T1000 (cell line): ENCODE measurements at places on chromosomes 7 and 10.

DNA sequence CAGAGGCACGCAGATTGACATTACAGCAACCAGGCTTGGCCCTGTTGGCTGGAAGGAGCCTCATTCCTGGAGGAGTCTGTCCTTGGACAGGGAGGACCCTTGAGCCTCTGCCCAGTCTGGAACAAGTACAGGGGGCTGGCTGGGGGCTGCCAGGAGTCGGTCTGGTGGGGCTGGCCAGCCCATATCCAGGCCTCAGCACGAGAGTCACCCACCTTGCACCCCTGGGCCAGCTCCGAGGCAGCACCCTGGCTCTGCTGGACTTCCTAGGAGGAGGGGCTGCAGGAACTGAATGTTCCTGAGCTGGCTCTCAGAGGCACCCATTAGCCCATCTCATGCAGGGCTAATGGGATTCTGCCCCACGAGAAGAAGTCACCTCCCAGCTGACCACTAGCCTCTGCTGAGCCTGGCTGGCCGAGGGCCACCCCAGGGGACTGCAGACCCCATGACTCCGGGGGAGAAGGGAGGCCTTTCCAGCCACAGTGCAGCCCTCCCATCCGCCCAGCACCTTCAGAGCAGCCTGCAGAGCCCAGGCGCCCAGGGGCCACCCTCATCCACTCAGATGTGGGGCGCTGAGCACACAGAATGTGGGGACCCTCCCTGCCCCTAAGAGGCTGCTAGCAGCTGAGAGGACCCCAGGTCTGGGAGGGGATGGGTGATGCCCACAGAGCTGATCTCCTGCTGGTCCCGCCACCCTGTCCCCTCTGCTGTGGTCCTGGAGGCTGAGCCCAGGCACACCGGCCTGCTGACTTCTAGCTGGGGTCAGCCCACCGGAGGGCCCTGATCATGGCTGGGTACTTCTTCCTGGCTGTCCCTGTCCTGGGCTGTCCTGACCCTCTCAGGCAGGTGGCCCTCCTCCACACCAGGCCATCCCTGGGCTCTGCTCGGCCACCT is 14.8 kb upstream of the INPP5A start:
- DNase-seq = no peak

DNA sequence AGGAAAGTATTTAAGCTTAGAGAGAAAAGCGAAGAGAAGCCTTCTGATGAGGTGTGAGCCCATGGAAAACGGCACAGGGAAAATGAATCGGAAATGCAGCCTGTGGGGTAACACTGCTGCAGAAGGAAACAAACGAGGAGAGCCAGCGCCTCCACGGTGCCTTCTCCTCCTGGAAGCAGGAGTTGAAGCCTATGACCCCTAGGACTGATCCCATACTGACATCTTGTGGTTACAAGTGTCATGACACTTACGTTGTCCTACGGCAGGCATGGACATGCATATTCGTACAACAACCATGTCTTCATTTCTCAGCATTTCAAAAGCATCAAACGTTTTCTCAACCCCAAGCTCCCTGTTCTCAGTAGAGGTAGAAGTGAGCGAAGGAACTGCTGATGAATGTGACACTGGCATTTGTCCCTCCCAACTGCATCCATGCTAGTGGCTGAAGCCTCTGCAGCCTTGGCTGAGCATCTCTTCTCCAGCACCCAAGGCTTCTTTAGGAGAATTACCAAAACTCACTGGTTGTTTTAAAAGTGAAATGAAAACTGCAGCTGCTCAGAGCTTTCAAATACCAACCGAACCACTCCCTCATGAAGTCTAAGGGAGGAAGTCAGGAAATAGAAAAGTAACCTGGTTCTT is 160.2 kb downstream of the JAZF1 start:
- peak; percentile 33 for DNase-seq

DNA sequence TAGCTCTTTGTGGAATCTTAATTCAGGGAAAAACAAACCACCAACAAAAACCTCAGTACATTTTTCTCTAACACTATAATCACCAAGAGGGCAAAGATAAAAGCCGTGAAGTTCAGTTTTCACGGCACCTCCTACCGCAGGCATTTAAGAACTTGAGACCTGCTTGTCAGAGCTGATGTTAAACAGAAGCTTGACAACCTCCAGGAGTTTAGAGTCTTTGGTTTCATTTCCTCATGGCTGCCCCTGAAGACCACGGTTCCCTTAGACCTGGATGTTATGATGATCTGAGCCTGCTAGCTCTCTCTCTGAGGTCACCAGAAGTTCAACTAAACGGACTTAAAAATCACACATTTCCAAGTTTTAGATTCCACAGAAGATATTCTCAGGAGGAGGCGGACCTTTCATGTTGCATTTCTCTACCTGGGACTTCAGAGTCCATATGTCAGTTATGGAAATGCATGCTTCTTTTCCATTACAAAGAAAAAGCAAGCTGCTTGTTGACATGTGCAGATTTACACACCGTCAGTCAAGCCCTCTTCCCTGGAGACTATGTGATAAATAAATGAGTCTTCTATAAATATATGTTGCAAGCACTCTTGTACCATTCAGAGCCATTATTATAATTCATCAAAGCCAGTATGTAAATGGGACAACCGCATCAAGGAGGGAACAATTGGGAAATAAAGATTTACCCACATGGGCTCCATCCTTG is 258.0 kb downstream of the GFRA1 start:
- DNase-seq = no peak

DNA sequence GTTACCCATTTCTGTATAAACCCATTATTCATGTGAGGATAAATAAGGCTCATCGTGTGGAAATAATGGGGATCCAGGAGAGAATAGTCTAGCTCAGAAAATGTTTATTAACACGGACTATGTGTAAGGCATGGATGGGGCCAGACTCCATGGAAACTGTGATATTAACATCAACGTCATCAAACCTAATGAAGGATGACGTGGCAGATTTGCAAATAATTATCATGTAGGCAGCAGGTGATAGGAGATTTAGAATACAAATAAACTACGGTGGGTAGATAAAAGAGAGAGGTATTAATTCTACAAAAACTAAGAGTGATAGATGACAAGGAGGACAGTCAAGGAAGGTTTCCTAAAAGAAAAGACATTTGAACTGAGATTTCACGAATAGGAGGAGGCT is 592.2 kb downstream of the REEP3 start:
- DNase-seq = no peak

DNA sequence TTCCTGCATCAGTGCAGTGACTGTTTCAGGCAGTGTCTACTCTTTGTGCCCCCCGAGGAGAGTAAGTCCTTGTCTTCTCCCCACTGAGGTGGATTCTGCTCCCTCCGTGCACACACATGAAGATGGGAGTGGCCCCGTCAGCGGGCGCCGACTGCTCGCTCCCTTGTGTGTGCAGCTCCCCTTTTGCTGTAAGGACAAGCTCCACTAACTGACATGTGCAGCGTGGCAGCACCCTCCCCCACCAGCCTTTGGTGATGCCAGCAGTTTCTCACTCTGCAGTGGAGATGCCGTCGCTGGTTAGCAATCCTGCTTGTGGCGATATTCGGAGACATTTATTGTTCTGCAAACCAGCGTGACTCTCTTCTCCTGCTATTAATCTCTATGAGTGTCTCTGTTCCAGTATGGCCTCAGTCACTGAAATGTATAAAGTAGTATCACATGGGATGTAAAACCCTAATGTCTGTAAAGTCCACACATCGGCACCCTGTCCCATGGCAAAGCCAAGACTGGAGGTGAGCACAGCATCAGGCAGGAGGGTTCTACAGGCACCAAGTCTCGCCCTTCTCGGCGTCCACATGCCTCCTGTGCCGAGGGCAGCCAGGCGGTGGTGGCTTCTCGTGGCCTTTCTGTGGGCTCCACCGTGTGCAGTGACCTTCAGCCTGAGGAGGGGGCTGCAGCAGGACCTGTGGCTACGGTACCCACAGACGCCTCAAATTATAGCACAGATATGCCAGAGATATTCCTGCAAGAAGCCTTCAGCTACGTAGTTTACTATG is 202.7 kb downstream of the EBF3 start:
- no peak for DNase-seq

GRCh38 chr7:8765374-8765773 is 332.0 kb downstream of the NXPH1 start:
- DNase-seq = no peak

- no peak for DNase-seq
Measured at GRCh38 chr7:157041004-157041403, 30.5 kb upstream of the MNX1 start.

DNA sequence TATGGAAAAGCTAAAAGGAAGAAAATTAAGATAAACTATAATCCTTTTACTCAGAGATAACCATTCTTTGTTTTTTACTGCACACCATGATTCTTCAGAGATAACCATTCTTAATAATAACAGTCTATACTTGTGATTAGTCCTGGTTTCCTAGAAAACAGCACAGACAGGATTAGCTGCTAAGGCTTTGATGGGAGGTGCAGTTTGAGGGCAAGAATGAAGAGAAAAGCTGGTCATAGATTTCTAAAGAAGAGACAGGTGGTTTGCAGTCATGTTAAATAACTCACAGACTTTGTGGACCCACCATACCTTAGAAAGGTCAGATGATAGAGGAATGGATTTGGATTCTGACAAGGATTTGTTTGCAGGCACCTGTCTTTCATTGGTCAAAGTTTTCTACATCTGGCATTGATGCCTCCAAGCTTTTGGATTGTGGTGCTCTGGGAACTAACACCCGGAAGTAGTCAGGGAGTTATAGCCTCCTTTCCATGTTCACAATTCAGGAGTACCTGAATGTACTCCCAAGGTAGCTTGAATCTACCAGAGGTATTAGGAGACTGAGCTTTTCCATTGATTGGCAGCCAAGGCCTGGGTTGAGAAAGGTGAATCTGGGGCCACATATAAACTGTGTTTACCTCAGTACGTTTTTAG is 3.7 kb downstream of the SMC3 start:
- DNase-seq = no peak

GRCh38 chr7:44505595-44505994 is 15.1 kb upstream of the NUDCD3 start:
- DNase-seq = no peak

GRCh38 chr10:84844461-84844860 is 516.1 kb downstream of the CCSER2 start:
- DNase-seq = no peak

DNA sequence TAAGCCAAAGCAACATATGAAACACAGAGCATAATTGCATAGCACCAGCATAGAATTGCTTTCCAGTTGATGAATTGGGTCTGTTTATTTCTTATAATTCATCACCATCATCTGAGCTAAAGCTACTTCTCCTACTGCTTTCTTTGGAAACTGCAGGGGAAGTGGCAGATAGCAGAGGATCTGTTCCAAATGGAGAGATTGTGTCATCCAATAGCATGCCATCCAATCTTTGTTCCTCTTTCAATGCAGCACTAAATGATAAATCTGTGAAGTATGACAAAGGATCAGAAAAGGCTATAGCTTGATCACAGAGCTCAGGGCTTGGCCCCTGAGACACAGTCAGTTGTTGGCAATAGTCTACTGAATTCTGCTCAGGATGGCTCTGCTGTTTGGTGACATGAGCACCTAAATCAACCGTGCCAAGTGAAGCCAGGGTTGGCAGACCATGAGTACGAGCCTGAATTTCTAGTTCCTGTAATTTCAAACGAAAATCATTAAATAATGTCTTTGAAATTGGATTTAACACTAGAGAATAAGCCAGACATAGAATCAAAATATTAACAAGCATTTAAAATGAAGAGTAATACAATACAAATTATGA is 90.0 kb downstream of the TFEC start:
- DNase-seq = no peak

- DNase-seq = no peak
Measured at GRCh38 chr7:149772956-149773434, 393 bp downstream of the ZNF467 start.

DNA sequence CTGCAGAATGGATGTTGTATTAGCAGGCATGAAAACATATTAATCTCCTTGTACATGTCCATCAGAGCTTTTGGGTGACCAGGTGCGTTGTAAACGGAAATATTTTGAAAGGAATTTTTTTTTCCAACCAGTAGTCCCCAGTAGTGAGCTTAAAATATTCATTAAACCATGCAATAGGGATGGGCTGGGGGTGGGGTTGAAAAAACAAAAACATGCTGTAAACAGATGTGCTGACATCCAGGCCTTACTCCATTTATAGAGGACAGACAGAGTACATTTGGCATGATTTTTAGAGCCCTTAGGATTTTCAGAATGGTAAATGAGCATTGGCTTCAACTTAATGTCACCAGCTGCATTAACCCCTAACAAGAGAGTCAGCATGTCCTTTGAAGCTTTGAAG is 50.2 kb downstream of the PTPN12 start:
- DNase-seq = no peak

DNA sequence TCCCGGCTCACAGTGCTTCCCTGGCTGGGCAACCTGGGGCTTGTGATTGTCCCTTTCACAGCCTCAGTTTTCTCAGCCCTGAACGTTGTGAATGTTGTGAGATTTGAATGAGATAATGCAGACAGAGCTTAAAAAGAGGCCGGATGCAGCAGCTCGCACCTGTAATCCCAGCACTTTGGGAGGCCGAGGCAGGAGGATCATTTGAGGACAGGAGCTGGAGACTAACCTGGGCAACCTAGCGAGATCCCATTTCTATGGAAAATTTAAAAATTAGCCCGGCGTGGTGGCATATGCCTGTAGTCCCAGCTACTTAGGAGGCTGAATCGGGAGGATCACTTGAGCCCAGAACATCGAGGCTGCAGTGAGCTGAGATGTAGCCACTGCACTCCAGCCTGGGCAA is 56.6 kb downstream of the SPOCK2 start:
- DNase-seq = no peak

- no peak for DNase-seq
Measured at GRCh38 chr7:101104799-101105198, 19.5 kb downstream of the TRIM56 start.

GRCh38 chr7:67856046-67856445 is 859.4 kb downstream of the TYW1 start:
- DNase-seq = no peak

DNA sequence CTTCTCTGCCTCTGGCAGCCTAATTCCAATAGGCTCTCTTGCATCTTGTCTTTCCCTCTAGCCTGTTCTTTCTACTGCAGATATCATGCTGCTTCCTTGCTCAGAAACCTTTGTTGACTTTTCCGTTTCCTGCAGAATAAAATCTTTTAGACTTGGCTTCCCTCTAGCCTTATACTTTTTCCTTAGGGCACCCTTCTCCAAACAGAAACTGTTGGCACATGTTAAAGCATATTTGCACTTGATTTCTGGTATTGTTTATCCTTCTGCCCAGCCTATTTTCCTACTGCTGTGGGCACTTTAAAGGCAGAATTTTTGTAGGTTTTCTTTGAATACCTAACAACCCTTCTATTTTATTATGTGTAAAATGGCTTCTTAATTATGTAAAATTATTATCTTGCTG is 4.6 kb downstream of the GNAI1 start:
- DNase-seq = no peak

GRCh38 chr10:51510231-51510630 is 189.2 kb downstream of the CSTF2T start:
- DNase-seq = no peak

DNA sequence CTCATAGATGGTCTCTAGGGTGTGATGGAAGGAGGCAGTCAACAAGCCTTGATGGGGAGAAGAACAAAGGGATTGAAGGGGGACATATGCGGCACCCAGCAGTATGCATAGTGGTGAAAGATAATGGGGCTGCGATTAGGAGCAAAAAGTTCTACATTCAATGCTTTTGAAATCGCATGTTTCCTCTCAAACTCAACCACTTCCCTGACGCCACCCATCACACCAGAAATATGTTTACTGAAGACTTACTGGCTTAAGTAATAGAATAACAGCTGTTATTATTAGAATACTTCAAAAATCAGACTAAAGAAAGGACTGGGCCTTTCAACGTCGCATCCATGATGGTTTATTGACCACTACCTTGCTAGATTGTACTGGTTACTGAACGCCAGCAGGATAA is 31.5 kb downstream of the MKRN1 start:
- DNase-seq = no peak
